ENCODE measurements at places on chromosomes 5 and 9.
A peak's percentile ranks its signal among the peaks of the same experiment; 100 is the strongest.

GRCh38 chr9:87148331-87149104, 201.2 kb upstream of the GAS1 start:
- no peak for DNase-seq

DNA sequence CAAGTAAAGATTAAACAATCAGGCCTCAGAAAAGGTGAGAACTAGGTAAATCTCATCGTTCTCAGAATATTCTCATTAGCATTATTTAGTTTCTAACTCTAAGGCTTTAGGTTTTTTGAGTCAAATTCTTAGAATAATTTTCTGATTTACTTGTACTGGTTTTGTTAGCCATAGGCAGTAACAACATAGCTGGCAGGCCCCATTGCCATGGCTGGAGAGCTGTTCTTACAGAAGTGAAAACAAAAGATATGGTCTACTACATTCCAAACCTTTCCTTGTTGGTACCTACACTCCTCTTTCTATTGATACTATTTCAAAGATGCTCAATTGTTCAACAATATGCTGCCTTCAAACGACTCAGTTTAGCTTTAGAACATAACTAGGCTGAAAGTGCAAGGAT, 27.3 kb downstream of the IFNW1 start:
- DNase-seq = no peak

DNA sequence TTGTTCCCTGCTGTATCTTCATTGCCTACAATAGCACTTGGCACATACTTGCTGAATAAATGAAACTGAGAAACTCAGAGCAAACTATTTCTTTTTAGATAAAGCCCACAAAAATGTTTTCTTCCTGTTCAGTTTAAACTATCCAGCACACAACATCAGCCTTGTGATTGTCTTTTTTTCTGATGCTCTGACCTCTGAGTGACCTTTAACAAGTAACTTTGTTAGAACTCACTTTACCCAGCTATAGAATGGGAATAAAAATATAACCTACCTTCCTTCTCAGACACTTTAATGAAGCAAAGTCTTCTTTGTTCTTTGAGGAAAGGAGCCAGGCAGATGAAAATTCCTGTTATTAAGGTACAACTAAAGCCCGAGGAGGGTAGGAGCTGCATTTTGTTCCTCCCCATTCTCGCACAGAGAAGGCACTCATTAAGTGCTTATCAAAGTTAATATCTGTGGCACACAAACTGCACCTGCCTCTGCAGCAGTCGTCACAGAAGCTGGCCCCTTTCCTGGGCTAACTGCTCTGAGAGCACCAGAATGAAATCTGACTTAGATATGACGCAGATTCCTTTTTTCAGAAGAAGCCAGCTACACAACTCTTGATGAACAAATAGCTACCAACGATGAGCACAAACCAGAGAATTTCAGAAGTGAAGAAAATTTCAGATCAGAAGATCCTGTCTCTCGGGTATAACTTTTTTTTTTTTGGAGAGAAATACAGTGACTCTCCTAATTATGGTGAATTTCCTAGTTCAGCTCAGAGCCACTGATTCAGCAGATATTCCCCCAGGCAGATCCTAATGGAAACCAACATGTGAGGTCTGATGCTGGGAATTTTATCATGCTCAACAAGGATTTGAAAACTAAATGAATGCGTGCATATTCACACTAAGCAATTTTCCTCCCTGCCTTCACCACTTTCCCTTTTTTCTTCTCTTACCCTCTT, 31.0 kb upstream of the NR3C1 start:
- peak; percentile 69 for DNase-seq

GRCh38 chr5:126656401-126657007, 55.8 kb downstream of the PHAX start:
- peak; percentile 56 for DNase-seq

GRCh38 chr9:127946728-127947127, 9.1 kb upstream of the DPM2 start:
- DNase-seq = no peak

- no peak for DNase-seq
Measured at GRCh38 chr9:87282538-87282937, 215.1 kb upstream of the DAPK1 start.

DNA sequence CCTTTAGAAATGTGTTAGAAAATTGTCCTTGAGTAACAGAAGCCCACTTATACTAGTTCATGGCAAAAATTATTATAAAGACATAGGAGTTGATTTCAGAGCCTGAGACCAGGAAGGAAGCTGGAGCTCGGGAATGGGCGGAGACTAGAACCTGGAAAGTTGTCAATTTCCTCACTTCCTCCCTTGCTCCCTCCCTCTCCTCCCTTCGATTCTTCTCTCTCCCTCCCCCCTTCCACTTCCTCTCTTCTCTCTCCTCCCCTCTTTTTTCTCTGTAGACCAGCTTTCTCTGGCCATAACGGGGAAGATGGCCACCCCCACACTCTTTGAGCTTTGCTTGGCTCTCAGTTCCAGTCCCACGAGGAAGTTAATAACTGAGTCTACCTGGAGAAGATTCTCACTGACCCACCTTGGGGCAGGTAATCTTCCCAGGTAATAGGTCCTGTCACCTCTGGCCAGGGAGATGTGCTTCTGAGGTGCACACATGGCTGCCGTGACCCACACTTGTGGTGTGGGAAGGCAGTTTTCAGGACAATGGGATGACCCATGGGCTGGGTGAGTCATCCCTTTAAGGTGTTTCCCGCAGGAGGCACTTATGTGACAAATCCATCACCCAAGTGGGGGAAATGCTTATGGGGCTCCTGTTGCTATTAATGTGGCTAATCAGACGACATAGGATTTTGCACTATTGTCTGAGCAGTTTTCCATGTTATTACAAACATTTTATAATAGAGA, 78.7 kb downstream of the HSPA4 start:
- no peak for DNase-seq

GRCh38 chr5:8081179-8081578, 212.2 kb downstream of the MTRR start:
- DNase-seq = no peak

- peak; percentile 73 for DNase-seq
Measured at GRCh38 chr5:7878381-7878873, 9.5 kb downstream of the MTRR start.

DNA sequence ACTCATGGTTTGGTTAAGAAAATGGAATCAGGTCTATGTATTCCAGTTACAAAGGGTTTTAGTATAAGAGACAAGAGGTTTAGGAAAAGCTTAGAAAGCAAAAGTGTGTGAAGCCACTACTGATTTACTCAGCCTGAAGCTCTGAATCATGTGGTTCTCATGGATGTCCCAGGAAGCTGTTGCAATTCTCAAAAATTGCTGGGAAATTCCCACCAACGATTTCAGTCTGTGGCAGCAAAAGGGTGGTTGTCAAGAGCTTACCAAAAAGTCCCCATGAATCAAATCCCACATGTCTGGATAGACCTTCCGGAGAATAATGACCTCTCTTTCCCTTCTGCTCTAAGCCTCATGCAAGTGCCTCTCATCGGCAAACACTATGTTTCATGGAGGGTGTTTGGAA, 929.9 kb downstream of the TLE4 start:
- peak; percentile 69 for DNase-seq

- no peak for DNase-seq
Measured at GRCh38 chr5:42605490-42605889, 151.1 kb upstream of the CCDC152 start.

GRCh38 chr9:126722922-126723806, 81.7 kb upstream of the ZBTB43 start:
- DNase-seq = peak; percentile 84

DNA sequence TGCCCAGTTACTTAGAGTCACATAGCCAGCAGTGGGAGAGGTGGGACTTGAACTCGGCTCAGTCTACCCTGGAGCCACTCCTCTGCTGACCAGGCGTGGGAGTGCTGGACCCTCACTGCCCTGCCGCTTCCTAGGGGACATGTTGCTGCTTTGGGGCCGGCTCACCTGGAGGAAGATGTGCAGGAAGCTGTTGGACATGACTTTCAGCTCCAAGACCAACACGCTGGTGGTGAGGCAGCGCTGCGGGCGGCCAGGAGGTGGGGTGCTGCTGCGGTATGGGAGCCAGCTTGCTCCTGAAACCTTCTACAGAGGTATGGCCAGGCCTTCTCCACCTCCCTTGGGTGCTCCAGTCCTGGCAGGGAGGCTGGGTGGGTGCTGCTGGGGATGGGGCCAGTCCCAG, 3.4 kb upstream of the CACFD1 start:
- no peak for DNase-seq

DNA sequence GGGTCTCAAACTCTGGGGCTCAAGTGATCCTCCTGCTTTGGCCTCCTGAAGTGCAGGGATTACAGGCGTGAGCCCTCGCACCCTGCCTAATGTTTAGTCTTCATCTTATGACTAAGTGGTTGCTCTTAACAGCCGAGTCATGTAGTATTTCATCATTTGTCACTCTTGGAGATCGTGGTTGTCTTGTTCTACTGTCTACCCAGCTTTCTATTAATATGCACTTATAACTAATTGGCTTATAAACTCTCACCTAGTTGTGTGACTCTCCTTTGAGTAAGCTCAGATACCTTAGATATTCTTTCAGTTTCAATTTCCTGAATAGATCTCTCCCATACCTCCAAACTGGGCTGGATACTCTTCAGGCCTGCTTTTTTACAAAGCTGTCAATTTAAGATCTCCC, 19.9 kb downstream of the SLC44A1 start:
- DNase-seq = peak; percentile 13

DNA sequence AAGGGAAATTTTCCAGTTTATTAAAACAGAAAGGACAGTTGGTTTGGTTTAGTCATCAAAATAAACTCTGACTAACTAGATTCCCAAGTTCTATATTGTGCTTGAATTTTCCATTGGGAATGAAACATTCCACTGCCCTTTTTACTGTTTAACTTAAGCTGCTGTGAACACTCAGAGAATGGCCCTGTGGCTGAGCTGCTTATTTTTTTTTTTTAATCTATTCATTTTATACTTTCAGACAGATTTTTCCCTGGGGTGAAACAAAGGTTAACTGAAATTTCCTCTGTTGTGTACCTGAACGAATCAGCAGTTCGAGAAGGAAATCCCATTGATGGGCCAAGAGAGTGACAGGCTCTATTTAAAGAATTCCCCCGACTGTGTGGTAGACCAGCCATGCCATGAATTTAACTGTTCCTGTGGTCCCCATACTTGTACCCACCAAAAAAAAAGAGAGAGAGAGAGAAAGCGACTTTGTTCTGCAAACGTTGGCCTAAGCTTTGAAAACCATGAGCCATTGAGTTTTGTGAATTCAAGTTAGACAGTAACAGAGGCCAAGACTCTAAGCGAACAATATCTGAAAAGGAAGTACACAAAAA, 138.7 kb upstream of the GRHPR start:
- peak; percentile 77 for DNase-seq

GRCh38 chr9:29928072-29928471, 2354.8 kb upstream of the C9orf72 start:
- DNase-seq = no peak

DNA sequence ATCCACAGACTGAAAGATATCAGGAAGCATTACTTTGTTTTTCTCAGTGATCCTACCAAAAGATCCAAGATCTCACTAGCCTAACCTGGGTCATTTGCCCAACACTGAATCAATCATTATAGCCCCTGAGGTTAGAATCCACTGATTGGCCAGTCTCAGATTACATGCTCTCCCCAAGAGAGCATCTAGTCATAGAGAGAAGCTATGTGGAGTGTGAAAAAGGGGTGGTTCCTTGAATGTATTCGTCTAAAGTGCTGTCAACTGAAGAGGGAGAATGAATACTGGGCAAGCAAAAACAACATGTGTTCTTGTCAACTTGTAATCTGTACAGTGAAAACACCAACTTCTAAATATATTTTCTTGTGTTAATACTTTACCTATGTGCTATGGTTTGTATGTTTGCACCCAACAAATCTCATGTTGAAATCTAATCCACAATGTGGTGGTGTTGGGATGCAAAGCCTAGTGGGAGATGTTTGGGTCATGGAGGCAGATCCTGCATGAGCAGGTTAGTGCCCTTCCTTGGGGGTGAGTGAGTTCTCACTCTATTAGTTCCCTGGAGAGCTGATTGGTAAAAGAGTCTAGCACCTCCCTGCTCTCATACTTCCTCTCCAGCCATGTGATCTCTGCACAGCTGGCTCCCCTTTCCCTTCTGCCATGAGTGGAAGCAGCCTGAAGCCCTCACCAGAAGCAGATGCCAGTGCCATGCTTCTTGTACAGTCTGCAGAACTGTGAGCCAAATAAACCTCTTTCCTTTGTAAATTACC, 60.3 kb upstream of the PJA2 start:
- DNase-seq = no peak

DNA sequence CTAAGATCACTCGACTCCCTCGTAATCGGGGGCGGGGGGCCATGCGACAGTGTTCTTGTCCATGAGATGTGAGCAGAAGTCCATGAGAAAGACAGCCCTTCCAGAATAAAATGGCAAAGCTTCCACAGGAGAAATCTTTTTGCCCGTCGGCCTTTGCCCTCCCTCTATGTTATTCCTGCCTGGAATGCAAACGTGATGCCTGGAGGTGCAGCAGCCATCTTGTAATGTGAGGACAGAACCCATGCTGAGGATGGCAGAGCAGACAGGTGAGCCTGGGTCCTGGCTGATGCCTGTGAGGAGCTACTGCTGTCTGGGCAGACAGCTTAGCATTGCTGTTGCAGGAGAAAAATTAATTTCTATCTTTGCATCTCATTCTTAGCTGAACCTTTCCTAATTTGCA, 17.2 kb downstream of the MED10 start:
- no peak for DNase-seq

- DNase-seq = no peak
Measured at GRCh38 chr9:91055845-91056244, 254.2 kb downstream of the SYK start.

GRCh38 chr5:180472269-180472668, 21.9 kb upstream of the CNOT6 start:
- DNase-seq = no peak

DNA sequence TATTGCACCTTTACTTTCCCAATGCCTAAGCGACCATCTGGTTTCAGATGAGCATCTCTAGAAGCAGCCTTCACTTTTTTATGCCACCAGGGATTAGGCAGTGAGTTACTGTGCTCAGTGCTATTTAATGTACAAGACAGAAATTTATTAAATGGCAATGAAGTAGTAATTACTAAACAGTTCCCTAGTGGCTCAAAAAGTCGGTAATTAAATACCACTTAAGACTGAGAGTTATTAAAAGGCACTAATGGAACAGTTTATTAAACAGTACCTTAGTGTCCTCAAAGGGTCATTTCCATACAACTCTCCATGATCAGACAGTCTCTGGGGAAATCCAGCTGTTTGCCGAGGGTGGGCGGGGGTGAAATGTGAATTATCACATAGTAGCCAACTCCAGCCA, 42.3 kb downstream of the LHFPL2 start:
- DNase-seq = no peak

- DNase-seq = no peak
Measured at GRCh38 chr5:87722286-87722685, 309.6 kb upstream of the CCNH start.

GRCh38 chr5:103218164-103218563, 40.4 kb upstream of the MACIR start:
- no peak for DNase-seq

DNA sequence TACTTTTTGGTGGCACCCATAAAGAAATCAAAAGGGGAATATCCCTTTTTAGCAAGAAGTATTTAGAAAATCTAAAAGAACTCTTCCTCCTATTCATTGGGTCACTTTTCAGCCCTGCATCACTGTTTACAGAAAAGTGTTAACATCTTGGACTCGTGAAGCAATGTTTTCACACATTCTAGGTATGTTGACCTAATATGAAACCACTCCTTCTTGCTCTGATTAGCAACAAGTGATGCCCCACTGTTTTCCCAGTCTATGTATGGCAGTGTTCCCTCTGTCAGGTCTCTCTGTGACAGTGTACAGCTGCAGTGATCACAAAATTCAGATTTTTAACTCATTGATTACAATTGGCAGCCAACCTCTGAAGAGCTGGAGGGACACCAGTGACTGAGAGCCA, 148.2 kb upstream of the SLC12A2 start:
- DNase-seq = no peak

GRCh38 chr5:167813389-167813788, 478.1 kb upstream of the WWC1 start:
- no peak for DNase-seq
